Activated CD4-positive, alpha-beta T cell treated with anti-CD3 and anti-CD28 coated beads, Interleukin-2, amount 50 U/mL, for 48 hours (primary cell): ENCODE measurements at places on chromosomes 1 and 21.

DNA sequence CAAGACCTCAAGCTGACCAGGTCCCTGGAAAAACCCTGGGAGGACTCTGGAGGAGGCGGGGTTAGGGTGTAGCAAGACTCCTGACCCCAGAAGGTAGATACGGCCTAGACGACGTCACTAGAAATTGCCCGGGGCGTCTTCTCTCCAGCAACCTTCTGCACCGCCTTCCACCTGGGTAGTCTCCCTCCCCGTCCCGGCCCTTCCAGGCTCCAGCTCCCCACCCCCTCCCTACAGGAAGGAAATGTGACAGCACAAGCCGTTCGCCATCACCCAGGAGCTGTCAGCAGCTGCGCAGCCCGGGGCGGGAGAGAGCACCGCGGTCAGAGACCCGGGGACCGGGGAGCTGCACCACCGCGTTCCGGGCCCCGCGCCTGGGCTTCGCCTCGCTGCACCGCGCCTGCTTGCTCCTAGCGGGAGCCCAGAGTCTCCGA, 20.0 kb downstream of the SERTAD4 start:
- peak; percentile 8 for DNase-seq

GRCh38 chr1:64004451-64005025, 198.9 kb upstream of the UBE2U start:
- no peak for DNase-seq

GRCh38 chr1:24101796-24102586, 9.9 kb downstream of the MYOM3 start:
- no peak for DNase-seq

- DNase-seq, result no peak
Measured at GRCh38 chr1:112141923-112142322, 152.5 kb upstream of the KCND3 start.

DNA sequence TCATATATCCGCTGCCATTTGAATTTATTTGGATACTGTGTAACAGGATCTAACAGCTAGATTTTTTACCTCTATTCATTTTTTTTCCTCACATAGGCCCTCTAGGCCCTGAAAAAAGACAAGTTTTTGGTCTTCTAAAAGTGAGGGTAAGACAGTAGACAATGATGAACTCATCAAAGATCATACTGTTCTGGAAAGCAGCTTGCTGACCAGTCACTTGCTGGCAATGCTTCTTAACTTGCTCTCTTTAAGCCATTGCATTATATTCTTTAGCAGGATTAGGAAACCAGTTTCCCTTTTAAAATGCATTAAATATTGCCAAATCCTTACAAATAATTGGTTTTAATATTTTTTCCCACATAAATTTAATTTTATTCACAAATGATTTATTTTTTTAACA, 65.5 kb downstream of the SYT14 start:
- no peak for DNase-seq

DNA sequence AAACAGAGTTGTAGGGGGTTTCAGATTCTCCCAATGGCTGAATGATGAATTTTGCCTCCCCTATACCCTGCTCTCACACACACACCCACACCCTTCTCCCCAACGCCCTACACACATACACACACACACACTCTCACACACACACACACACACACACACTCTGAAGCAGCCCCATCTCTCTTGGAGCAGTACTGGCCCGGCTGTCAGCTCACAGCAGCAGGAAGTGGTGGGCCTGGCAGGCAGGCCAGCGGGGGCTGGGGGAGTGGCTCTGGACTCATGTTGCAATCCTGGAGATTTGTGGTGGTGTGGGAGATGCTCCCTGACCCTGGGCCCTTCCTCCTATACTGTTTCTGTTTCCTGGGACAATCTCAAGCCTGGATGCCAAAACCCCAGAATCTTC, 2.2 kb downstream of the IKBKE start:
- DNase-seq, result peak; percentile 37

DNA sequence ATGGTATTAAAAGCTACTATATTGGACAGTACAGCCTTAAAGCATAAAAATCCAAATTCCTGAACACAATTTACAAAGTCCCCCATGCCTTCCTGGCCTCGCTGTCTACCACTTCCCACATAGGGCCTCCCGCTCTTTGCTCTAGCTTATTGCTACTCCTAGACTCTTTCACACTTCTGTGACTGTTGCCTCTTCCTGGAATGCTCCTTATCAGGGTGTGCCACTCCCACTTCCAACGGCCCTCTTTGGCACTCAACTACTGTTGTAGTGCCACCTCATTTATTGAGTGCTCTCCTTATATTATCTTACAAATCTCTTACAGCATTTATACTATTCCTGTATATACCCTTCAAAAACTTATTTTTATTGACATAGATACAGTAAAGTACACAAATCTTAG, 4.8 kb downstream of the SARS1 start:
- DNase-seq, result no peak

DNA sequence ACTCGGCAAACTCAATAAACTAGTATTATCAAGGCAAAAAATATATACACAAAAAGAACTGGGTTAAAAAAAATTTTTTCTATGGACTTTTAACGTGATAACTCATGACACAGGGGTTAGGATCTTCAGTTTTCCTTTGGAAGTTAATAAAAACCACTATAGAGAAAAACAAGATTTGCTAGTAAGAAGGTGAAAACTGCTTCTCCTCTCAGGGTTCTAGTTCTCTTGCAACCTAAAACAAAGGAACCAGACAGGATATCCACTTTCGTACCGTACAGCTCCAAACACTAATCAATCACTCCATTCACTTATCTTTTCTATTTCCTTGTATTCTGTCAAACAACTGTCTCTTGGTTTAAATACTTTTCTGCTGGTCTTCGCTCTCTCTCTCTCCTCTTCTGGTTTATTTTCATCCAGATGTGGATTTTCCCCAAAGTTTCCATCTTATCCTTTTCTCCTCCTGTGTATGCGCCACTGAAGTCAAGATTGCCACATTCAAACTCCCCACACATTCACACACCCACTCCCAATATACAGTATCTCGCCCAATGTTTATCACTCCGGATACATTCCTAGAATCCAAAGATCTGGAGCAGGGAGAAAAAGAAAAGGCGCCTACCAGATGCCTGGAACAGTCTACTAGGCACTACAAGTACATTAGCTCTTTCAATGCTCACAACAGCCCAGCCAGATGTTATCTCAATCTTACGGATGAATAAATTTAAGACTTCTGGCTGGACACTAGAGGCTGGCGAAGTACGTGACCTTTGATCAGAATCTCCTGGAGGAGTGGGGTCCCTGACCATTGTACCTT, 775 bp upstream of the PRPF38B start:
- no peak for DNase-seq

- DNase-seq, result no peak
Measured at GRCh38 chr1:112061056-112061455, 71.6 kb upstream of the KCND3 start.

- DNase-seq, result no peak
Measured at GRCh38 chr1:11362547-11363021, 89.6 kb downstream of the UBIAD1 start.

DNA sequence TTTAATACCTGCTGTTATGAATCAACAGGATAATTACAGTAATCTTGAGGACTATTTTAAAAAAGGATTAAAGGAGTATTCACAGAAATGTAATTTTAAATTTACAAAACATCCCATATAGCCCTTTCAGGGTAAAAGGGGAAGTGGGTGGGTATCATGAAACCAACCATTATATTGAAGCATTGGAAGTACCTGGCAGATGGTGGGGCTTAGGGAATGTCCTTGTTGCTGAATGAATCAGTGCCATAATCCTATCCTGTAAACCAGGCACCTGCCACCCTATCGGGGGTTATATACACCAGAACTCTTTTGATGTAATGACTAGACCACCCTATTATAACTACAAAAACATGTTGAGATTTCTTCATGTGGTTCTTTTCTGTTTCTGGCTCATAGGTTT, 30.4 kb downstream of the CDC14A start:
- DNase-seq, result no peak

DNA sequence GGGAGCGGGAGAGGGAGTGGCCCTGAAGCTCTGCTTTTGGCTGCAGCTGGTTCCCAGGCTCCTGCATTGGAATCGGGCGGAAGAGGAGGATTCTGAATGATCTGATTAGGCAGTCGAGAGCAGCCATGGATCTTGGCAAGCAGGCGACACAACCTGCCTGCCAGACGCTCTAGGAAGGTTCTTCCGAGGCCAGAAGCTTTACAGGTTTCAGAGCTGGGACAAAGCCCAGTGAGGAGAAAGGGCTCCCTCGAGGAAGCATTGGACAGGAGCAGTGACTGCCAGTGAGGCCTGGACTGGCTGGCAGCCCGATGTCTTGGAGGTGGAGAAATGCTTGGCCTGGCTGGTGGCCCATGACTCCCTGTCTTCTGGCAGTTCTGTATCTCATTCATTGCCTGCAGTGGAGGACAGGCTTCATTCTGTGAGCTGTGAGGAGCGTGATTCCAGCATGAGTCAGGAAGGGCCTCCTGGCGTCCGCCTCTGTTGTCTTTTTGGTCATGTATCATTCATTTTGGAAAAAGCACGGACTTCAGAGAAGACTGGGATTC, 132.7 kb upstream of the IPO9 start:
- DNase-seq, result no peak

DNA sequence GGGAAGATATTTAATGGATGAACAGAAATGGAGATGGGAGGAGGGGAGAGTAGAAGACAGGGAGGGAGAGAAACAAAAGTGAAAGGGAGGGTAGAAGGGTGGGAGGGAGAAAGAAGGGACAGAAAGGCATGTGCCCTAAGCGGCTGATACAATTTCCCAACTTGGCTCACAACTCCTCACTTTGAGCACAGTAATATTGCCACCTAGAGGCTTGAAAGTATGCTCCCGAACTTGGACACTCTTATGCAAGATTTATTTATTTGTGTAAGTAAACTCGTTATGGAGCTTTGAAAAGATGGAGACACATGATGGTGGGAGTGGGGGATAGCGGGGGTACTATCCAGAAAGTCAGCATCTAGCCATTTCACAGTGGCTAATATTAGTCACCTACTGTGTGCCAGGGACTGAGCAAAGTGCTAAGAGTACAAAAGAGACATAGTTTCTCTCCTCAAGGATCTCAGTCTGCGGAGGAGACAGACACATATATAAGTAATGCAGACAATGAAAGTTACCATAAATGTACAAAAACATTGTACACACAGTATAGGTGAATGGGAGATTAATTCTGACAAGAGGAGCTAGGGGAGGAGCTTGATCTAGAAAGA, 189.7 kb downstream of the SEC16B start:
- no peak for DNase-seq

- DNase-seq, result no peak
Measured at GRCh38 chr21:38570596-38570995, 72.3 kb upstream of the ERG start.

DNA sequence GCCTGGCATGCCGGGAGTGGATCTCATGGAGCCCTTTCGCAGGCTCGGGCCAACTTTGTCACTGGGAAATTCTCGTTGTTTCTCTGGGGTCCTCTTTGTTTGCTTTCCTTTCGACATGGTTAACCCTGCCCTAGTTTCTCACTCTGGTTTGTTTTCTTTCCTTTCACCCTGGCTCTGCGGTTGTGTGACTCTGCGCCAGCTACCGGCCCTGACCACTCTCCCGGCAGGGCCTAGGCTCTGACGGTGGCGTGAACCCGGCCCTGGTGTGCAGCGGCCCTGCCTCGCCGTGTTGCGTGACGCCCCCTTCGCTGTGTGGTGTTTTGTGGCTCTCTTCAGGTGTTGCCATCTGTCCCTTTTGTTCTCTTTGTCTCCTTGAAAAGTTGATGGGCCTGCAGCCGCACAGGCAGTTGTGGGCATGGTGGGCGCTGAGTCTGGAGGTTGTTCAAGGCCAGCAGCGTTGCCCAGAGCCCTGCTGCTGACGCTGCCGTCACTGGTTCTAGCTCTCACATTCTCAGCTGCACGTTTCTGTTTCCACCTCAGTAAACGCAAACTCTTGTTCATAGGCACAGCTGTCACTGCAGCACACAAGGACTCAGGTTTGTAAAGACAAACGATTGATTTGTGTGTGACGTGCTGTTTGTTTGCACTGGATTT, 64.6 kb upstream of the DIP2A start:
- DNase-seq, result no peak

DNA sequence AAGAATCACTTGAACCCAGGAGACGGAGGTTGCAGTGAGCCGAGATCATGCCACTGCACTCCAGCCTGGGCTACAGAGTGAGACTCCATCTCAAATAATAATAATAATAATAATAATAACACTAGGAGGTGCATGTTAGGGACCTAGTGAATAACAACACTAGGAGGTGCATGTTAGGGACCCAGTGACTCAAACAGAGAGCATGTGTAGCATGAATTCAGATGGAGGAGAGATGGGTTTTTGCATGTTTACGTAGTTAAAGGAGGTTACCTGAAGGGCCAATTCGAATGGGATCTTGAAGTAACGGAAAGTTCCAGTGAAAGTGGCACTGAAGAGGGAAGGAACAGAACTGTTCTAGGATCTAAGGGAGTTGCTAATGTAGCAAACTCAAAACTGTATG, 7.1 kb upstream of the KCNK1 start:
- no peak for DNase-seq

DNA sequence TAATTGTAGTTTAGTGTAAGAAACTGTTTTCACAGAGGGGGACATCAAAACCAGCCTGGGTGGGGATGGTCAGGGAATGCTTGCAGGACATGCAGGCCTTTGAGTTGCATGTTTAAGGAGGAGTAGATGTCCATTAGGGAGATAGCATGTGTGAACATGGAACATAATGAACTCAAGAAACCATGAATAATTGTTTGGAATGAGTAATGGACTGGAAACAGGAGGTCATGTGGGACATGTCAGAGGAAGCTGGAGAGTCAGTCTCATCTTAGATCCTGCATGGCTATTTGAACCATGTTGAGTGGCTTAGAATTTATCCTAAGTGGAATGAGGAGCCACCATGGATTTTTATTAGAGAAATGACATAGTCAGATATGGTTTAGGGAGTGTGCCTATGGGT, 86.4 kb downstream of the RPE65 start:
- DNase-seq, result no peak

DNA sequence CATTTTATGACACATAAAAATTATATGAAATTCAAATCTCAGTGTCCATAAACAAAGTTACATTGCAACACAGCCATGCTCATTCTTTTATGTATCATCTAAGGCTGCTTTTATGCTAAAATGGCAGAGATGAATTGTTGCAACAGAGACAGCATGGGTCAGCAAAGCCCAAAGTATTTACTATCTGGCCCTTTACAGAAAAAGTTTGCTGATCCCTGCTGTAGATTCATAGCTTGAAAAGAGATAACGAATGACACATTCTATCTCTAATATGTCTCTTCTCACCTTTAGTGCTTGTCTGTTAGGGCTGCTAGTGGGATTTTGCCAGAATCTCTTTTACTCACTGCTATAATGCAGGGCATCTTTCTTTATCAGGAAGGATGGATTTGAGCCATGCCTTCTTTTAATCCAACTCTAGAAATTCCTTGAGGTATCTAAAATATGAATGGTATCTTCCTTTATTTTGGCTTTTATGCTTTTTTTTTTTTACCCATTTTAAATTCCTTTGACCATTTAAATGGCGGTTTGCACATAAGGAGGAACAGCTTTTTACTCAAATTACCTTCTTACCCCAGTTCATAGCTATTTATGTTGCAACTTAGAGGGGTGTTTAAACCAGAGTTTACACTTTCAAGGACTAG, 598.2 kb downstream of the PLPP3 start:
- DNase-seq, result no peak

DNA sequence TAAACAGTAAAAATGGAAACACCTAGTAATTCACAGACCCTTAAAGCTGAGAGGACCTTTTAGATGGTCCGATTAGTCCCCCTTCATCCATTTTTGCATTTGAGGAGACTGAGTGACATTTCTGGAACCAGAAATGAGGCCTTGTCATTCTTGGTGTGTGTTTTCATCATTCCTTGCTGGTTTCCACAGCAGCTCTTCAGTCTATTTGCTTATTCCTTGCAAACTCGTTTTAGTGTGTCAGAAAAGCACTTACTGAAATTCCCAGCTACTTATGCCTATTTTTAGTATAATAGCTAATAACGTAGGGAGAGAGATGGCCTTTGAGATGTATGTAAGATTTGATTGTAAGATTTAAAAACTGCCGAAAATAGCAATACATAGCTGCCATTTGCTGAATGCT, 70.9 kb downstream of the VPS13D start:
- no peak for DNase-seq
